ENCODE measurements at places on chromosomes 12 and 14. TPM values are rescaled to one million over a fixed set of nuclear protein-coding genes. Genes with fewer than 3 reads are reported as not detected.

DNA sequence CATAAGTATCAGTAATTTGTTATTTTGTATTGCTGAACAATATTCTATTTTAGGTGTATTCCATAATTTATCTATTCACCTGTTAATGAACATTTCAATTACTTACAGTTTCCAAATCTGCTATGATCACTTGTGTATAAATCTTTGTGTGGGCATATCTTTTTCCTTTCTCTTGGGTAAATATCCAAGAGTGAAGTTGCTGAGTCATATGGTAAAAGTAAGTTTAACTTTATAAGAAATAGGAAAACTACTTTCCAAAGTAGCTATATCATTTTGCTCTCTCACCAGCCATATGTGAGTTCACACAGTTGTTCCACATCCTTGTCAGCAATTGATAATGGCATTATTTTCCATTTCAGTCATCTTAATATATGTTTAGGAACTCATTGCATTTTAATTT is 66.6 kb upstream of the KITLG start:
- no peak for DNase-seq

GRCh38 chr12:132623072-132623869 is 4.7 kb downstream of the P2RX2 start:
- DNase-seq = no peak

LTBP2 gene
- polyA plus RNA-seq = 0.22 TPM

GRCh38 chr14:105411017-105411941 is 8.3 kb upstream of the MTA1 start:
- peak; percentile 59 for DNase-seq

DNA sequence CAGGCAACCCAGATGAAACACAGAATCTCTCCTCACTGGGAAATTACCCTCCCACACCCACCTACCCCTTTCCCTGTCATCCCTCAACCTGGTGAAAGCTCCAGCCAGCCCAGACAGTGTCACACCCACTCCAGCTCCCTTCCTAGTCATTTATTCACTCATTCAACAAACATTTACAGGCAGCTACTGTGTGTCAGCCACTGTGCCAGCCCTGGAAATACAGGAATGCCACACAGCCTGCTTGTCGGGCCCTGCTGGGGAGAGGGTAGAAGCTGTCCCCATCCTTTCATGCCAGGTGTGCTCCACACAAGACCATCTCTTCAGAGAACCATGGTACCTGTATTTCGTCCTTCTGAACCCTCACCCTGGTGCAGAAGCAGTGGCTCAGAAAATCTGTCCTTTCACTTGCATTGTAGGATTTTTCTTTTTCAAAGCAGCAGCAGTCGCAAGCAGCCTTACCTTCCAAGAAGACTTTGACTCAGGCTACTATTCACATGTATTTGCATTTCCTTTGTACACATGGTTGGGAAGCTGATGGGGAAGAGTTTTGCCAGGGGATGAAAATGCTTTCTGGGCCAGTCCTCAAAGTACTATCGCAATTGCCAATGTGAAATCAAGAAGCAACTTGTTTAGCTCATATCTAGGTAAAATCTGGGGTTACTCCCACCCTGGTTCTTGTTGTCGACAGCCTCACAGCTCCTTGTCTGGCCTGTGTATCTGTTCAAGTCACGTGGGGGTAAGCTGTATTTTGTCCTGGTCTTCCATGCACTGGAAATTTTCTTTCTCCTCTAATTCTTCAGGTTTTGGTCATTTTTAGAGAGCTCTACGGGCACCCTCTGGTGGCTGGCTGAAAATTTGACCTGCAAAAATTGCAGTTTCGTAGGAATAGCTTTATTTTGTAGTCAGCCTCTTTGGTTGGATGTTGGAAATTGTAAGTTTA is 147.4 kb upstream of the EGLN3 start:
- DNase-seq = peak; percentile 52

DNA sequence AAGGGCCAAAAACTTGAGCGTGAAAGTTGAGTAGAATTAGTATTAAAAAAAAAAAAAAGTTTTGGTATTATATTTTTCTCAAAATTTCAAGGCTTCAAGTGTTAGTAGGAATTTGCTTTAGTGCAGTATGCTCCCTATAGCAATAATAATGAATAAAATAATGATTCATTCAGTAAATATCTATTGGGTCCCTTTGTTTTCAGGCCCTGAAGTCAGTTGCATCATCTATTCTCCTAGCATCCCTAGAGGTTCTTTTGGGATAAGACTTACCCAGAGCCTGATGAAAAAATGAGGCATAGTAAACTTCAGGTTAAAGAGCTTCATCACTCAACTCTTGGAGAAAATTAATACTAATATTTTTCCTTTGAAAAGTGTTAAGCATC is 1.1 kb downstream of the KMT5A start:
- no peak for DNase-seq

GRCh38 chr14:92473969-92474535 is 39.5 kb upstream of the RIN3 start:
- no peak for DNase-seq

DNA sequence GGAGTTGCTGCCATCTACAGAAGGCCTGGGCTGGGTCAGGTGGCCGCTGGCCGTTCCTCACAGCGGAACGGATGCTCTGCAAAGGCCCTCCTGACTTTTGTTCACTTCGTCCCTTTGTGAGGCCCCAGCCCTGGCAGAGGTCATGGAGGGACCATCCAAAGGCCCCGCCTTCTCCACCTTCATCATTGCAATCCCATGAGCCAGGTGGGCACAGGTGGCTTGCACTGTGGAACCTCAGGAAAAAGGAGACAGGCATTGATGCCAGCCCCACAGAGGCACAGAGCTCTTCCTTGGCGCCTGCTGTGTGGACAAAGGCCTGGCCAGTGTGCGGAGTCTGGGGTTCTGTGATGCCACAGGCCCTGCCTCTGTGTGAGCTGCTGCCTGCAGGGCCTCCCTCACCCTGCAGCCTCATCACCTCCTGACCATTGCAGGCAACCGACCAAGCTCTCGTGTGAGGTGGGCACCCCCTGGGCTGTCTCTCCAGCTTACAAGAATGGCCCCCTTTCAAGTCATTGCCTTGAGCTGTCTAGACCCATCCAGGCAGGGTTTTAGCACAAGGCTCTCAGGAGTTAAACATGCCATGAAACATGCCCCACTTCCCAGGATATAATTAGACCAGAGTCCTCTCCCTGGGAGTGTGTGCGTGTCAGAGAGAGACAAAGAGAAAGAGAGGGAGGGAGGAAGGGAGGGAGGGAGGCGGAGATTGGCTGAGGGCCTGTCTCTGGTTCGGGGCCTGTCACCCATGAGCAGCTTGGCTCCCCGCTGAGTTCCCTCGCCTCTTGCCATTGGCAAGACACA is 19.3 kb downstream of the NFKBIA start:
- peak; percentile 80 for DNase-seq

- DNase-seq = no peak
These were observed 132.9 kb downstream of the CEP83 start for GRCh38 chr12:94326727-94327126.

DNA sequence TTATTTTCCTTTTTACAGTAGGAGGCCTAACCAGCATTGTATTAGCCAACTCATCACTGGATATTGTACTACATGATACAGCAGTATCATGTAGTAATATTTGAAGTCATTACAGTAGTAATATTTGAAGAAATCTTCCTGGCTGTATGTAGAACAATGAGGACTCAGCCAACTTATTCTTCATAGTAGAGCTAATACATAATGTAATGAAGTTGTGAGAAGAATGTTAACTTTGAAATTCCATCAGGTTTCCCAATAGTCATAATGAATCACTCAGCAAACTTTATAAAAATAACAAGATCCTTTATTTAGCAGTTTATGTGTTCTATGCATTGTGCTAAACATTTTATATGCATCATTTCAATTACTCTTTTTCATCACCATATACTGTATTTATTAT is 61.8 kb downstream of the LRRK2 start:
- no peak for DNase-seq

DNA sequence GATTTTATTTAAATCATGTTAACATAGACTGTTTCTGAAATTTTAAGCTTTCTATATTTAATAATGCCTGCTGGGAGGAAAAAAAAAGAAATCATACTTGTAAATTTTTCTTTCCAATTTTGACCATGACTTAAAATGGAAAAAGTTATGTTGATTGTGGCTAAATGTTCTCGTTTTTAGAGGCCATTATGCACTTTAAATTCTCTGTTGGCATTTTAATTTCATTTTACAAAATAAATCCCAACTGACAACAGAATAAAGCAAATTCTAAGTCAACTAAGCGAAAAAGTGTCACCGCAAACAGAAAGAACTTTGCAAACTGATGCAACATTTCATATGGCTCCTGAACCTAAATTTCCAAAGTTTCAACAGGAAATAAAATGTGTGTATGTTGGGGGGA is 74.8 kb upstream of the G2E3 start:
- no peak for DNase-seq

DNA sequence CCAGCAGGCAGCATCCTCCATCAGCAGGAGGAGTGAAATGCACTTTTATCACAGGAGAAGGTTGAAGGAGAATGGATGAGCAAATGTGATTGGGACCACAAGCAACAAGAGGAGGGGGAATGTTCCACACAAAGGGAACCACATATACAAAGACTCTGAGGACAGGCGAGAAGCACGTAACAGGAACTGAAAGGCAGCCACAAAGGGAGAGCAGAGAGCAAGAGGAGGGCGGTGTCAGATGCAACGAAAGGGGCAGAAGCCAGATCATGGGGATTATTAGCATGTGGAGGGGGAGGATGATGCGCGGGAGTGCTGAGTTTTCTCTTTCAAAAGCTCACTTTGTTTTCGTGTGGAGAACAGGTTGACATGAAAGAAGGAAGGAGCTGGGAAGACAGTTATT is 241.1 kb downstream of the SPTSSA start:
- no peak for DNase-seq

DNA sequence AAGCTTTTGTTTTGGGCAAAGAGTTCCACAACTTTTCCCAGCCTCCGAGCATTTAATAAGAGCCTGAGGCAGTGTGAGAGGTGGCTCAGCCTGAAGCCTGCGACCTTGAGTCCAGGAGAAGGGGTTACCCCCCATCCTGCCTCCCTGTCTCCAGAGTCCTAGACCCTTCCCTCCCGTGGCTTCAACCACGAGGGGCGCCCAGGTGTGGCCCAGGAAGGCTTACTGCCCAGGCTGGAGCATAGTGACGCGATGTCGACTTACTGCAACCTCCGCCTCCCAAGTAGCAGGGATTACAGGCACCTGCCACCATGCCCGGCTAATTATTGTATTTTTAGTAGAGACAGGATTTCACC is 641 bp downstream of the LRRC43 start:
- DNase-seq = no peak

- DNase-seq = no peak
These were observed 178.5 kb downstream of the SSPN start for GRCh38 chr12:26373606-26374495.

- no peak for DNase-seq
These were observed 30.7 kb upstream of the STXBP6 start for GRCh38 chr14:25080682-25081081.

ABHD4 gene
- polyA plus RNA-seq = 11.5 TPM

ABCD2 gene
- 0.40 TPM for polyA plus RNA-seq

TRIM9 gene
- polyA plus RNA-seq = 0.80 TPM

GRCh38 chr14:22463763-22464173 is 125.3 kb downstream of the DAD1 start:
- DNase-seq = no peak

DNA sequence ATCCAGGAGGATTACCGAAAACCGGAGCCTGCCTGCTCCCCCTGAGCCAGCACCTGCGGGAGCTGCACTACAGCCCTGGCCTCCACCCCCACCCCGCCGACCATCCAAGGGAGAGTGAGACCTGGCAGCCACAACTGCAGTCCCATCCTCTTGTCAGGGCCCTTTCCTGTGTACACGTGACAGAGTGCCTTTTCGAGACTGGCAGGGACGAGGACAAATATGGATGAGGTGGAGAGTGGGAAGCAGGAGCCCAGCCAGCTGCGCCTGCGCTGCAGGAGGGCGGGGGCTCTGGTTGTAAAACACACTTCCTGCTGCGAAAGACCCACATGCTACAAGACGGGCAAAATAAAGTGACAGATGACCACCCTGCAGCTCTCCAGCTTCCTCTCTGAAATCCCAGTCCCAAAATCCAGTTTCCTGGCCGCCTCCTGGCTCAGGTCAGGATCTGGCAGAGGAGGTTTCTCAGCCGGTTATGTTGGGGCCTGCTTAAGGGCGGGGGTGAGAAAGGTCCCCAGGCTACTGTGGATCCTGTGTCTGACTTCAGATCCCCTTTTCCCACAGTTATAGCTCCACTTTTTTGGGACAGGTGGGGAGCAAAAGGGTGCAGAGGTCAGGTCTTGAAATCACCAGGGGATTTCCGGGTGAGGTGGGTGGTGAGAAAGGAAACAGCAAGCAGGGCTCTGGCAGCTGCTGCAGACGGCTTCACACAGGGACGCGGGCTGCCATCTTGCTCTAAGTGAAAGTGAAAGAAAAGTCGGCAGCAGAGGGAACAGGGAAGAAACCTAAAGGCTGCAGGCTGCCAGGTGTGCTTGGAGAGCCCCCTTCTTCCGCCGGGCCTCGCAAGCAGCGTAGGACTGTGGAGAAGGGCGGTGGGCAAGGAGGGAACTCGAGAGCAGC is at the start of gene TAPBPL:
Gene TAPBPL (plus strand): TSS at position 695 of the 897 bp plus-strand sequence. CDS start 207 bp downstream, outside the sequence.
- peak; percentile 93 for DNase-seq

HCAR2 gene
- 0.52 TPM for polyA plus RNA-seq

GRCh38 chr12:58583529-58583928 is 336.8 kb downstream of the LRIG3 start:
- DNase-seq = no peak

CLBA1 gene
- polyA plus RNA-seq = 5.0 TPM

DNA sequence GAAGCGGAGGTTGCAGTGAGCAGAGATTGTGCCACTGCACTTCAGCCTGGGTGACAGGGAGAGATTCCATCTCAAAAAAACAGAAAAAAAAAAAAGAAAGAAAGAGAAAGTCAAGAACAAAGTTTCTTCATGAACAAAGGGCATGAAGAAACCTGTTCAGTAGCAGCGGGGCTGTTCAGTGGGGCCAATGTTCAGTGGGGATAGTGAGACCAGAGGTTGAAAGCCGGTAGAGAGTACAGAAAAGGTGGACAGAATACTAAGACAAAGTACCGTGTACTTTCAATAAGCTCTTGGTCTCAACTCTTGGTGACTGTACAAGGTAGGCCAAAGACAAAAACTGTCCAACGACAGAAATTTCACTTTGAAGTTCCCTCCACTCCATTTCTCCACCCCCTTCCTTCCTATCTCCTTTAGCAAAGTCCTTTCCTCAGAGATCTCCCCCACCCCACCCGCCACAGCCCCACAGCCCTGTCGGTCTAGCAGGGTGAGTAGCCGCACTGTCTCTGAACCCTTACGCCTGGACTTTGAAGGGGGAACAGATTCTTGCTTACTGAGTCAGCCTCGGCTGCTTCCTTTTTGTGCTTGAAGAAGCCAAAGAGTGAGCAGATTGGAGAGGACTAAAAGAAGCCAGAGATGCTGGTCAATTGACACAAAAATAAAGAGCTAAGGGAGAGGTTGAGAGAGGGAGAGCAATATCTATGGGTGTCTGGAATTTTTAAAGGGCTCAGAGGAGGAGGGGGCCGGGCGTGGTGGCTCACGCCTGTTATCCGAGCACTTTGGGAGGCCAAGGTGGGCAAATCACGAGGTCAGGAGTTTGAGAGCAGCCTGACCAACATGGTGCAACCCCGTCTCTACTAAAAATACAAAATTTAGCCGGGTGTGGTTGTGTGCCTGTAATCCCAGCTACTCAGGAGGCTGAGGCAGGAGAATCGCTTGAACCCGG is 44.2 kb upstream of the FOS start:
- DNase-seq = peak; percentile 91

IL26 gene
- not detected for polyA plus RNA-seq

- DNase-seq = peak; percentile 87
These were observed 5.7 kb upstream of the NEK9 start for GRCh38 chr14:75132382-75133086.

- no peak for DNase-seq
These were observed 302.7 kb downstream of the CCER1 start for GRCh38 chr12:90652280-90652679.

Measured in small intestine (tissue), 16 donors.